Trophoblast cell (in vitro differentiated cells and primary cell): ENCODE measurements at places on chromosomes 2 and 18.

- no peaks in the 10 kb centered on the region for H3K4me1 ChIP-seq
- H3K27me3 ChIP-seq, result no peaks in the 10 kb centered on the region
- DNase-seq, result no peak
- H3K36me3 ChIP-seq, result no peaks in the 10 kb centered on the region
These were observed 365.9 kb upstream of the MEX3C start for GRCh38 chr18:51563396-51563795.

- no peak overlapping the region for H3K4me3 ChIP-seq
- H3K27ac ChIP-seq, result no peak overlapping the region
- no peaks in the 10 kb centered on the region for H3K36me3 ChIP-seq
- H3K27me3 ChIP-seq, result no peaks in the 10 kb centered on the region
- DNase-seq, result no peak
- H3K4me1 ChIP-seq, result peaks cover 13% of the 10 kb centered on the region
These were observed 64.3 kb upstream of the FZD7 start for GRCh38 chr2:201969241-201969937.

DNA sequence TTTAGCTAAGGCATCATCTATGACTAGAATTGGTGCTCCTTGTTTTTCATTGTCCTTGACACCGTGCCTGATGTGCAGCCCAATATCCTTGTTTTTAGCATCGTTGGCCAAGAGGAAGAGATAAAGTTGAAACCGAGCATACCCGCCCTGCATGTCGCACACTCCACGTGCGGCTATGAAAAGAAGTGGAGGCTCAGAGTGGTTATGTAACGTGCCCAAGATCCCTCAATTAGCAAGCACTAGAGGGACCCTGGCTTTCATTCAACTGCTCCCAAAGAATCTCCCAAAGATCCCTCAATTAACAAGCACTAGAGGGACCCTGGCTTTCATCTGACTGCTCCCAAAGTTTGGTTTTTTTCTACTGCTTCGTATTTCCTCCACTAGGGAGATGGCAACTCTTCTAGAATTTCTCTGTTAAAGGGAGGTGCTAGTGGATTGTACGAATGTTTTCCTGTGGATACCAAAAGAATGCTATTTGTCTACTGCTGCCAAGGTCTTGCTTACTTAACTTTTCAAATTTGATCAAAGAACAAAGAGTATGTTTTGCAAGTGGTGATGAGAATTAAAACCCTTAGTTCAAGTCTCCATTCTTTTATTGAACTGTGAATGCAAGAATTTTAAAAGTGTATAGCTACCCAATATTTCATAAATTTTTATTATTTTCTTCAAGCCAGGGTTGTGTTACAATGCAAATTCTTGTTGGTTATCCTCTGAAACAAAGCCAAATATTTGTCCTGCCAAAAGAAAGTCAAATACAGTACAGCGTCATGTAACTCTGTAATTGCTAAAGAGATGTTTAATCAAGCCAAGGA, 92.1 kb downstream of the AOX1 start:
- no peaks in the 10 kb centered on the region for H3K27me3 ChIP-seq
- H3K36me3 ChIP-seq, result no peaks in the 10 kb centered on the region
- H3K27ac ChIP-seq, result no peak overlapping the region
- no peak overlapping the region for H3K4me3 ChIP-seq

DNA sequence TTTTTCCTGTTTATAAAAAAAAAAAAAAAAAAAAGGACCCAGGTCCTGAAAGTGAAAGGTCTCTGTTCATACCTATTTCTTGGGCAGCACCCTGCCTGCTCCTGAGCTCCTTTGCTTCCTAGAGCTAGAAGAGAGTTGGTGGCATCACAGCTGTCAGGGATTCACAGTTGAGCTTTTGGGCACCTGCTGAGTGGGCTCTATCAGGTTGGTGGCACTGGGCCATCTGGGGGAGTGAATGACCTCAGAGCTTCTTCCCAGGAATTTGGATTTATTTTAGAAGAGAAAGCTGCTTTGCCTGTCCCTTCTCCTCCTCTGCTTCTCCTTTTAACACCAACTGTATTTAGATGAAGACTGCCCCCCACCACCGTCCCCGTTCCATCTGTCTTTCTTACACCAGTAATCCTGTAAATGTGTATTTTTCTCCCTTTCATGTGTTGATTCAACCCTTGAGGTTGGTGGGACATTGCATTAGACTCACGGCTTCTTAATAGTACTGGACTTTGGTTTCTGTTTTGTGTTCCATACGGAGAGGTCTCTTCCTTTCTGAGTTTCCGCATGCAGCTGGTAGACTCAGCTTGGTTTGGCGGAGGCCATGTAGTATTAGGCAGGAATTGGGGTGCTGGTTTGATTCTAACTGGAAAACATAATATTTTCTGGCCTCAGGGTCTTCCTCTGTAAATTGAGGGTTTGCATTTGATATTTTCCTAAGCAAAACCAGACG, 7.6 kb upstream of the MGAT5 start:
- no peak overlapping the region for H3K4me3 ChIP-seq
- DNase-seq, result no peak
- no peak overlapping the region for H3K27ac ChIP-seq
- H3K27me3 ChIP-seq, result no peaks in the 10 kb centered on the region
- no peaks in the 10 kb centered on the region for H3K4me1 ChIP-seq

- H3K27ac ChIP-seq, result peak overlapping the region; percentile 77
- DNase-seq, result peak; percentile 73
- H3K4me1 ChIP-seq, result peaks cover 5% of the 10 kb centered on the region
- H3K27me3 ChIP-seq, result no peaks in the 10 kb centered on the region
- H3K36me3 ChIP-seq, result peaks cover 29% of the 10 kb centered on the region
- H3K4me3 ChIP-seq, result peak overlapping the region; percentile 77
These were observed 494 bp downstream of the ANKZF1 start for GRCh38 chr2:219230059-219230540.

GRCh38 chr2:190970873-190971506, 43.0 kb downstream of the STAT1 start:
- no peak for DNase-seq
- H3K36me3 ChIP-seq, result peaks cover 25% of the 10 kb centered on the region
- H3K4me3 ChIP-seq, result no peak overlapping the region
- H3K27ac ChIP-seq, result no peak overlapping the region
- H3K27me3 ChIP-seq, result no peaks in the 10 kb centered on the region

DNA sequence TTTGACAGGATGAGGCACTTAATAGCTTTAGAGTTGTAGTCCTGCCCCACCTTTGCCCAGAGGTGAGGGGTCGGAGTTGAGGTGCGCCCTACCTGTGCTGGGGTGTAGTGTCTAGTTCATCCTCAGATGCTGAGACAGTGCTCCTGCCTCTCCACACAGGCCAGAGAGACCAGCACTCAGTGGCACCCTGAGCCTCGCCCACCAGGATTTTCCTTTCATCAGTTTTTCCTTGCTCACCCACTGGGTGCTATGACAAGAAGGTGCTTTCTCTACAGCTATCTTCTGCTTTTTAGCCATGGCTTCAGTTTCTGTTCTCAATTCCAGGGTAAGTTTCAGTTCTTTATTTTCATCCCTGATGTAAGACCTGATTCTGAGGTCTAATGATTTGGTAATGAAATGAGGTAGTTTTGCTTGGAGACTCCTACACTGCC, 16.8 kb upstream of the TMEM131 start:
- no peaks in the 10 kb centered on the region for H3K36me3 ChIP-seq
- no peaks in the 10 kb centered on the region for H3K27me3 ChIP-seq
- no peak overlapping the region for H3K4me3 ChIP-seq
- DNase-seq, result peak; percentile 40
- no peak overlapping the region for H3K27ac ChIP-seq

GRCh38 chr2:141384676-141385075, 746.1 kb downstream of the LRP1B start:
- no peaks in the 10 kb centered on the region for H3K4me1 ChIP-seq
- H3K36me3 ChIP-seq, result no peaks in the 10 kb centered on the region

DNA sequence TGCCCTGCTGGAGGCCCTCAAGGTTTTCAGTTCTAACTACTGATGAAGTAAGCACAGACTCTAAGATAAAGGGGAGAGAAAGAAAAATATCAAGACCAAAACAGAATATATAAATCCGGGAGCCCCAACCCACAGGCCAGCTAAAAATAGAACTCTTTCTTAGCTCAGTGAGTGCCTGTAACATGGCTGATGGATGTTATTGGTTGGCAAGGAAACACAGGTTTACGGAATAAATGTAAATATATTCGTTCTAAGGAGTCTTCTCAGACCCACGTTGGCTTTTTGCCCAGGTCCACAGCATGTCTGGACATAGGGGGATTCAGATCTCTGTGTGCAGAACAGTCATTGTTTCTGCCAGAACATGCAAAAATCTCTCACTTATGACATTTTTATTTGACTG, 139.0 kb upstream of the SERPINE2 start:
- H3K27me3 ChIP-seq, result no peaks in the 10 kb centered on the region
- H3K36me3 ChIP-seq, result no peaks in the 10 kb centered on the region
- H3K4me3 ChIP-seq, result no peak overlapping the region
- DNase-seq, result no peak
- no peak overlapping the region for H3K27ac ChIP-seq

DNA sequence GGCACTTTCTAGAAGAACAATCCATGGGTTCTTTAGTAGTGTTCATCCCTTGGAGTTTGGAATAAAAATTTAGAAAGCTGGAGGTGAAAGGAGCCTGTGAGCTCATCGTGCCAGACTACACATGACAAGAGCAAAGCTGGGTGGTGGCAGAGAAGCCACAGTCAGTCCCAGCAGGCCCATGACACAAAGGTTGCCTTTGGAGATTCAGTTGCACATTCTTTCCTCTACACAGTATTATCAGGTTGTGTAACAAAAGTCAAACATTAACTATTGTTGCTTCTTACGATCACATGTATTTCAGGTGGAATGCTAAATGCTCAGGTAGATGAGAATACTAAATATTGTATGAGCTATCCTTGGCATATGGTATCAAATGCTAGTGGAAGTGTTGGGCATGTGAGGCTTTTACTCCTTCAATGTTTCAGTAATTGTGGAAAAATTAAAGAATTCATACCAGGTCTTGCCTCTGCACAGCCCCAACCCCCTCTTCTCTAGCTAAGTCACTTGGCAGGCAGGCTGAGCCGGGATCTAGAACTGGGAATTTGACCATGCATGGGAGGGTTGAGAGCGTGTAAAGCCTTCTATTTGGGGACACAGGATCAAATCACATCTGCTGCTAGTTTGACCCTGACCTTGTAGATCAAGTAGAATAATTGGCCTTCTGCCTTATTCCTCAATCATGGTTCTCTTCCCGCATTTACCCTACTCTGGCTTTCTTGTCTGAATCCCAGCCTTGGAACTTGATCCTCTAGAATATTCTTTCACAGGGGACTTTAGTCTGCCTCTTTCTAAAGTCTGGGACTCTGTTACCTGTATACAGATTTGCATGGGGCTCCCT, 230.9 kb downstream of the GCA start:
- no peak overlapping the region for H3K27ac ChIP-seq
- DNase-seq, result no peak
- H3K36me3 ChIP-seq, result no peaks in the 10 kb centered on the region

DNA sequence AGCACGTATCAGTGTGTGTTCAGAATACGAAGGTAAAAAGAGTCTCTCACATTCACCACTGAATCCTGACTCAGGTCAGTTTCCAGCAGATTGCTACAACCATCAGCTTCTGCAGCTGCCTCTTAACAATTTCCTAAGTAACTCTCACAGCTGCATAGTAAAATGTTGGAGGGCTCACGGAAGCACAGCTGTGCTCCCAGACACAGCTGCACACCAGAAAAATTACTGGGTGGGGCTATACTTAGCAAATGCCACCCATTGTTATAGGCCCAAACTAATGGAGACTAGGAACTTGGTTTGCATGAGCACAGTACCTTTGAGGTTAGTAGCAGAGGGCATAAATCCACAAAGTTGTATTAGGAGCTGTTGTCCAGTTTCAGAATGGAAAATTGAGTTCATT, 153.9 kb upstream of the ERBB4 start:
- DNase-seq, result no peak
- no peaks in the 10 kb centered on the region for H3K27me3 ChIP-seq
- H3K4me1 ChIP-seq, result no peaks in the 10 kb centered on the region
- no peak overlapping the region for H3K4me3 ChIP-seq
- H3K36me3 ChIP-seq, result no peaks in the 10 kb centered on the region
- no peak overlapping the region for H3K27ac ChIP-seq

GRCh38 chr18:29449424-29449823, 1272.5 kb upstream of the CDH2 start:
- no peaks in the 10 kb centered on the region for H3K4me1 ChIP-seq
- DNase-seq, result no peak
- no peak overlapping the region for H3K27ac ChIP-seq
- no peaks in the 10 kb centered on the region for H3K27me3 ChIP-seq
- H3K36me3 ChIP-seq, result no peaks in the 10 kb centered on the region

DNA sequence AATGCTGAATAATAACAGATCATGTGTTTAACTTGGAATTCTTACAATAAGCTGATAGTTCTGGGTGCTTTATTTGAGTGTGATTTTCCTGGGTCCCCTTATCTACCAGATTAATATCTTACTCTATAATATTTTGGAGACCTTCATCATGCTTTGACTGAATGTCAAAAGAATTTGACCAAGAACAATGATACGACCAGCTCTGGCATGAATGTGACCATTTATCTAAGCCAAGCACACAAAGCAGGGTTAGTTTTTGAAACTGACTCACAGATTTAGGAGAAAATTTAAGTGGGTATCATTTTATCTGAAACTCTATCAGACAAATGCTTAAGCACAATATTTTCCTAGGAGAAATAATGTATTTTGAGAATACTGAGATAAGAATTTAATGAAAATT, 677.0 kb downstream of the NYAP2 start:
- H3K36me3 ChIP-seq, result no peaks in the 10 kb centered on the region
- DNase-seq, result no peak
- no peaks in the 10 kb centered on the region for H3K27me3 ChIP-seq
- H3K27ac ChIP-seq, result no peak overlapping the region
- no peak overlapping the region for H3K4me3 ChIP-seq

GRCh38 chr2:41701231-41701630, 346.6 kb upstream of the PKDCC start:
- no peaks in the 10 kb centered on the region for H3K27me3 ChIP-seq
- no peak overlapping the region for H3K4me3 ChIP-seq
- no peak overlapping the region for H3K27ac ChIP-seq

GRCh38 chr2:37866171-37866934, 58.7 kb upstream of the RMDN2 start:
- no peak for DNase-seq
- no peak overlapping the region for H3K27ac ChIP-seq
- H3K27me3 ChIP-seq, result no peaks in the 10 kb centered on the region

- H3K4me3 ChIP-seq, result peak overlapping the region; percentile 55
- no peaks in the 10 kb centered on the region for H3K36me3 ChIP-seq
These were observed 2.6 kb upstream of the HOXD11 start for GRCh38 chr2:176104316-176105077.

DNA sequence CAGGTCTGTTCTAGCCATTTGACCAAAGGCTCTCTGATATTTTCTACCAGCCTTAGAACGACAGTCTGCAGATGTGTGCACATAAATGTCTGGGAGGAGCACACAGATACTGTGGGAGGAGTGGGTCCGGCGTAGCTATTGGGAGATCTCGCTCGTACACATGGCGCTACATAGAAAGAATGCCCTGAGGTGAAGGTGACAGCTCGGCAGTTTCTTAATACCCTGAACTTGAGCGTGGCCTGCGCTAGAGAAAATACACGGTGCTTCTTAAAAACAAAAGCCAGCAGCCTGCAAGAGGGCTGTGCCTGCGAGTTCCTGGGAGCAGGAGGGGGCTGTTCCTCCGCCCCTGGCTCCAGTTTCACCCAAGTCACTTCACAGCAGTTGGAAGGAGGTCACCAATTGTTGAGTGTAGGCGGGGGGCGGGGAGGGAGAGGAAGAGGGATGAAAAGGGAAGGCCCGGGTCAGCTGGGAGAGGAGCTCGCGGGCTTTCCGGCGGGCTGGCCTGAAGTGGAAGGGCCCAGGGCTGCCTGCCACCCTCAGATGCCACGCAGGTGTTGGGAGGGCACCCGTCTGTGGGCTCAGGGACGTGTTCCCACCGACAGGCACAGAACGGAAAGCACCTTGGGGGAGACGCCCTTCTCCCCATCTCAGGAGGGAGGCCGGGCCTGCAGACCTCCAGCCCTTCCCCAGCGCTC, 124.7 kb upstream of the ZNF516 start:
- H3K36me3 ChIP-seq, result no peaks in the 10 kb centered on the region
- H3K27ac ChIP-seq, result no peak overlapping the region
- H3K27me3 ChIP-seq, result no peaks in the 10 kb centered on the region
- H3K4me3 ChIP-seq, result peak overlapping the region; percentile 46
- no peak for DNase-seq
- peaks cover 5% of the 10 kb centered on the region for H3K4me1 ChIP-seq
